ENCODE measurements at places on chromosomes 6 and 20.
A peak's percentile ranks its signal among the peaks of the same experiment; 100 is the strongest.

GRCh38 chr6:95866732-95867131 is 149.0 kb upstream of the FUT9 start:
- no peak overlapping the region for H3K4me3 ChIP-seq
- no peaks in the 10 kb centered on the region for H3K4me1 ChIP-seq
- no peak overlapping the region for H3K27ac ChIP-seq
- H3K36me3 ChIP-seq, result no peaks in the 10 kb centered on the region
- no peaks in the 10 kb centered on the region for H3K27me3 ChIP-seq

- no peaks in the 10 kb centered on the region for H3K27me3 ChIP-seq
- no peaks in the 10 kb centered on the region for H3K36me3 ChIP-seq
- H3K4me3 ChIP-seq, result no peak overlapping the region
- no peak overlapping the region for H3K27ac ChIP-seq
These were observed 69.8 kb upstream of the PHACTR2 start for GRCh38 chr6:143607974-143608373.

GRCh38 chr20:53773792-53774401 is 180.3 kb upstream of the ZNF217 start:
- no peaks in the 10 kb centered on the region for H3K27me3 ChIP-seq
- DNase-seq, result no peak
- H3K27ac ChIP-seq, result no peak overlapping the region

DNA sequence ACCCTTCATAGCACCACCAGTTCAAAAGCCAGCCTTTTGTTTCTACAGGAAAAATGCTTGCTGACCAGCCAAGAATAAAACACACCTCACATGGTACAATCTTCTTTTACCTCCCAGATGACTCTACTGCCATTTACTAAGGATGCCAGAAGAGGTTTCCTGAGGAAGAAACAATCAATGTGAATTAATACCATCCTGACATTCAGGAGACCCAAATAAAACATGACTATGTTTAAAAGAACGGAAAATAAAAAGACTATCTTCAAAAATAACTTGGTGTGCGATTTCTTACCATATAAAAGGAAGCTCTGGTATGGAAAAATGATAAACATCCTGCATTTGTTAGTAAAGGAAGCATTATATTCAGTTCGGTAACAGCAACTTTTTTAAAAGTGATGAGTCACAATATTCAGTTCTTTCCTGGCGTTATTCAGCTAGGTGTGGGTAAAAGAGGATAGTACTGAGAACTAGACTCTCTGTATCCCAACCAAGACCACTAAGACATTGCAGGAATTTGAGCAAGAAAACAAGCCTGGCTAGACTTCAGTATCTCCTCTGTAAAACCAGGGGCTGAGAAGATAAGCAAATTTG is 16.3 kb downstream of the COL21A1 start:
- H3K4me1 ChIP-seq, result no peaks in the 10 kb centered on the region
- no peaks in the 10 kb centered on the region for H3K36me3 ChIP-seq
- H3K27ac ChIP-seq, result no peak overlapping the region
- no peak overlapping the region for H3K4me3 ChIP-seq

DNA sequence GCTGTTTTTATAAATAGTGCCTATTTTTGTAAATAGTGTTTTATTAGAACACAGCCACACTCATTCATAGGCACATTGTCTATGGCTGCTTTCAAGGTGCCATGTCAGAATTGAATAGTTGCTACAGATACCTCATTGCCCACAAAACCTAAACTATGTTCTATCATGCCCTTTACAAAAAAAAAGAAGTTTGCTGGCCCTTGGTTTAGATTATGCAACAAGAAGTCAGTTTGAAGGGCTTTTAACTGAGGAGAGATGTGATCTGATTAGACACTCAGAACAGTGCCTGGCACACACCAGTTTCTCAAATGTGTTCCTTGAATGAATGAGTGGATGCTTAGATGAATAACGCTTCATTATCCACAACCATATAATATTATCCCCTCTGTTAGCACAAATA is 366.1 kb downstream of the MAFB start:
- no peaks in the 10 kb centered on the region for H3K27me3 ChIP-seq
- no peak for DNase-seq
- H3K27ac ChIP-seq, result no peak overlapping the region
- H3K4me3 ChIP-seq, result no peak overlapping the region
- no peaks in the 10 kb centered on the region for H3K36me3 ChIP-seq

GRCh38 chr6:31729515-31729978 is 448 bp upstream of the DDAH2 start:
- DNase-seq, result peak; percentile 66
- H3K27ac ChIP-seq, result peak overlapping the region; percentile 65
- peaks cover 20% of the 10 kb centered on the region for H3K4me1 ChIP-seq
- peaks cover 5% of the 10 kb centered on the region for H3K36me3 ChIP-seq
- no peaks in the 10 kb centered on the region for H3K27me3 ChIP-seq

Data from naive thymus-derived CD4-positive, alpha-beta T cell (primary cell).